ENCODE measurements at places on chromosomes 7 and 10.

GRCh38 chr10:22321156-22321923 lies 441 bp downstream of the BMI1 start:
- no peak for DNase-seq

DNA sequence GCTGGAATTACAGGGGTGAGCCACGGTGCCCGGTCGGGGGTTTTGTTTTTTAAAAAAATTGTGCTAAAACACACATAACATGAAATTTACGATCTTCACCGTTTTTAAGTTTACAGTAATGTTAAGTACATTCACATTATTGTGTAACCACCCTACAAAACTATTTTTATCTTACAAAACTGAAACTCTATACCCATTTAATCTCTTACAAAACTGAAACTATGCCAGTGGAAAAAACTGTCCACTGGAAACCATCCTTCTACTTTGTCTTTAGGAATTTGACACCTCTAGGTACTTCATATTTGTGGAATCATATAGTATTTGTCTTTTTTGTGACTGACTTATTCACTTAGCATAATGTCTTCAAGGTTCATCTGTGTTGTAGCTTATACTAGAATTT lies 1.0 kb upstream of the PSMC2 start:
- DNase-seq: no peak

GRCh38 chr7:38736138-38736537 lies 105.0 kb upstream of the AMPH start:
- no peak for DNase-seq

GRCh38 chr10:8221451-8221850 lies 167.0 kb downstream of the GATA3 start:
- no peak for DNase-seq

DNA sequence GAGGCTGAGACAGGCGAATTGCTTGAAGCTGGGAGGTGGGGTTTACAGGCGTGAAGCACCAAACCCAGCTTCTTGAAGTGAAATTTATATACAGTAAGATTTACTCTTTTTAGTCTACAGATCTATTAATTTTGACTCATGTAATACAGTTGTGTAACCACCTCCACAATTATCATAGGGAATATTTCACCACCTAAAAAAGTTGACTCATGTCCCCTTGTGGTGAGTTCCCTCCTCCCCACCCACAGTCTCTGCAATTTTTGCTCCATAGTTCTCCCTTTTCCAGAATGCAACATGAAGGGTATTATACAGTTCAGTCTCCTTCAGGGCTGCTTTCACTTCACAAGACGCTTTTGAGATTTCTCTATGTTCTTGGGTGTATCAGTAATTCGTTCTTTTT lies 156.8 kb downstream of the FAM107B start:
- no peak for DNase-seq

GRCh38 chr7:157771-158625 lies 34.4 kb upstream of the FAM20C start:
- DNase-seq: no peak

DNA sequence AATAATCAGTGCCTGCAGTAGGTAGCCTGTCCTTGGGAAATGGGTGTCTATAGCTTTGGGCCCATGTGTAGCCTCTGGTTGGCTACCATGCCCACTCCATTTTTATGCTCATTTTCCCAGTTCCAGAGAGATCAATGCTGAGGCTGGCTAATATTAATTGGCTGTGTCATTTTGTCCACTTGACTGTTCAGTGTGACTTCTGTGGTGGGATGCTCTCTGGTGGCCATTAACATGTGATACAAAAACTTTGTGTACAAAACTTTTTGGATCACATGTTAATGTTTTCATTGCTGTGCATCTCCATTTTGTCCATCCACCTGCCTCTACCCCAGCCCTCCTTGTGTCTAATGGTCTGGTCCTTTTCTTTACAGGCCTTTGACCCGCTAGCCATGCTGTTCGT lies 22.7 kb downstream of the VIM start:
- DNase-seq: no peak

DNA sequence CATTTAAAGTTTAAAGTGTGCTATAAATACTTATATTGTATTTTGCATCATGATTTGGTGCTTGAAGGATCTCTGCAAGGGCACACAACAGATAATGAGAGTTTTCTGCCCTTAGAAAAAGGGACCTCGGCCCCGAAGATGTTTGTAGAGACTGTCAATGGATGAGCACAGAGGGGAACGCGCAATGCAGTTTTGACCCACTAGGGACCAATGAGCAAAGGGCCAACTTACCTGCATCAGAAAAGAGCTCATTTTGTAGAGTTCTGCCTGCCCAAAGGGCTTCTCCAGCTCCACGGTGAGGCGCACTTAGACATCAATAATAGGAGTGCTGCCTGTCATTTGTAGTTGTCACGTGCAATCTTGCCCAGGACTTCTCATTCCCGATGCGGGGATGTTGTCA lies 91.1 kb downstream of the BUB3 start:
- DNase-seq: no peak

DNA sequence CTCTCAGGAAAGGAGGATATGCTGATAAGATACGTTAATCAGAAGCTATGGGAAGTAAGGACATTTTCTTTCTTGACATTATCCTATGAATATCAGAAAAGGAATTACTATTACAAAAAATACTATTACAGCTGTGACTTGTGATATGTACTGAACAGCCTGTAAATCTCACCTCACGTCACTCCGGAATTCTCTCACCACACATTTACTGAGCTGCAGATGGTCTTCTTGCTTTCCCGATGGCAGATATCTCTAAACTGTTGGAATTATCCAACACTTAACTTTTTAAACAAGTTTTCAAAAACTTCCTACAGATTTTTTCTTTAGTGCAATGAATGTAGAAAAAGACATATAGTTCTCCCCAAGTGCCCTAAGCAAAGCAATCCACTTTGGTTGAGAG lies 313.4 kb downstream of the GPR37 start:
- DNase-seq: no peak

GRCh38 chr7:151247611-151248345 lies 716 bp downstream of the SMARCD3 start:
- DNase-seq: no peak

- no peak for DNase-seq
Observed at GRCh38 chr10:116952729-116953128, 52.3 kb downstream of the SHTN1 start.

DNA sequence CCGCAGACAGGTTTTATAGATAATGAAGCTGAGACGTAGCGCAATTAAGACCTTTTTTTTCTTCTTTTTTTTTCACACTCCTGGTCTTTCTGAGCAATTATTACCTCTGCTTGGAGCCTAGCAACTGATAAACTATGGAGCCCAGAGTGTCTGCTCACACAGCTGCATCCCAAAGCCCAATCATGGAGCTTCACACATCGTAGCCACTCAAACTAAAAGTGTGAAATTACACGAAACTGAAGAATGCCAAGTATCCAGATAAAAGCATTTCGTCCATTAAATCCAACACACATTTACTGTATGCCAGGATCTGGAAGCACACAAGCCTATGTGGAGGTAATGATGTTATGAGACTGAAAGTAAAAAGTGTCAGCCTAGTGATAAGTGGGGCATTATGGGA lies 97.6 kb downstream of the NRP1 start:
- DNase-seq: no peak

DNA sequence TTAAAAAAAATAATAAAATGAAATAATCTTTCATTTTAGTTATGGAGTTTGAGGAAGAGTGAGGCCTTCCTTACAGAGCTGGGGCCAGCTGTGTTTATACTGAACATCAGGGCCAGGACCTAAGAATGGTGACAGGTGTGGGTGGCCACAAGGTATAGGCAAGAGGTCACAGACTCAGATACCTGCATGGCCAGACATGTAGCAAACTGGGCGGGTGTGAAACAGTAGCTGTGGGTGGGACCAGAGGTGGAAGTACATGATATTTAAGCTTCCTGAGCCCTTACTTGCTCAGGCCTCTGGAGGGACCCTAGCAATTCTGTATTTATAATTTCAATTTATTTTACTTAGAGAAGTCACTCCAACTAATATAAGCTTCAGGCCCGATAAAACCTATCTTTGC lies 27.7 kb upstream of the CAMK1D start:
- DNase-seq: no peak

- DNase-seq: no peak
Observed at GRCh38 chr7:150405584-150406311, 26.6 kb downstream of the ZNF775 start.

- no peak for DNase-seq
Observed at GRCh38 chr10:71486484-71487114, 89.9 kb downstream of the CDH23 start.

GRCh38 chr10:96890172-96890513 lies 58.0 kb downstream of the LCOR start:
- no peak for DNase-seq

GRCh38 chr10:118311505-118311904 lies 30.6 kb downstream of the FAM204A start:
- no peak for DNase-seq

DNA sequence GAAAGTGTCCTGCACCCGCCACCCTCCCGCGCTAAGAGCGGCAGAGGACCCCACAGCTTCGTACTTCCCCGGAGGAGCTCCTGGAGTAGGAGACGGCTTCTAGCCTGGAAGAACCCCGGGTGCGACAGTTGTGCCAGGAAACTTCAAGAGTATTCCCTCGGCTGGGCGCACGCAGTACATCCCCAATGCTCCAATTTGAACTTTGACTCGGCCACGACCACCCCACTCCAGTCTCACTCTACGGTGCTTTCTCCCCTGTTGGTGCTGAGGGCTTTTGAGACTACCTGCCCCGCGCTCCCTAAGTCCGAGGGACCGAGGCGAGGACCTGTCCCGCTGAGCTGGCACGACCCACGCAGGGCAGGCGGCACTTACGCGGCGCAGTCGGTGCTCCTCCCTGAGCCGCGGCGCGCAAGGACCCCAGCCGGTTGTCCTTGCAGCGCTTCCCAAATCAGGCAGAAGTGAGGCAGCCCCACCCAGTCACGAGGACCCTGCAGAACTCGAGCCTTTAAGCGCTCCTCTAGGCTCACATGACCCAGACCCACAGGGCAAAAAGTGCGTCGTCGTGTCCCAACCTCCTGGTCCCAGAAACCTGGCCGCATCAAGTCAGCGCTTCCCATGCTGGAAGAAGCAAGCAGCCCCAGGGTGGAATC lies at the start of gene CPVL:
Gene CPVL (minus strand): TSS at position 481 of the 650 bp plus-strand sequence. CDS start 25,476 bp downstream, outside the sequence.
- DNase-seq: no peak

GRCh38 chr10:124668517-124669051 lies 75.6 kb downstream of the FAM53B start:
- DNase-seq: no peak

GRCh38 chr7:47652591-47652990 lies 70.7 kb upstream of the TNS3 start:
- DNase-seq: no peak

- no peak for DNase-seq
Observed at GRCh38 chr10:33120700-33121099, 162.7 kb upstream of the ITGB1 start.

- no peak for DNase-seq
Observed at GRCh38 chr7:152886579-152887117, 127.1 kb downstream of the ACTR3B start.

DNA sequence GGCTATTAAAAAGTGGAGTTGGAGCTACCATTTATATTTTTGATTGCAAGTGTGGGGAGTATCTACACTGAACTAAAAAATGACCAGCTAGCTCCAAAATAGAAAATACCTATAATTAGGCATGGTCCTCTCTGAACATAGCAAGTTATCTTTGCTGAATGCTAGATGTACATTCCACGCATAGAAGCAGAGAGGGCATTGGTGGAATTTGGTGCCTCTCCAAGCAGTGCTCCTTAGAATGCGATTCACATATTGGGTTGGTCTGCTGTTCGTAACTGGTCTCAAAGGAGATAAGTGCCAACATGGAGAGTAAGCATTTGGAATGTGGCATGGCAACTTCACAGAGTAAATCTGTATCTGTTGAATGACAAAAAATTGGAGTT lies 196.2 kb downstream of the PTN start:
- DNase-seq: no peak

- DNase-seq: no peak
Observed at GRCh38 chr7:786472-787255, 45.6 kb upstream of the SUN1 start.

GRCh38 chr10:124225029-124225466 lies 131.7 kb upstream of the CHST15 start:
- DNase-seq: no peak

- DNase-seq: no peak
Observed at GRCh38 chr10:796233-796632, 106.8 kb upstream of the DIP2C start.

DNA sequence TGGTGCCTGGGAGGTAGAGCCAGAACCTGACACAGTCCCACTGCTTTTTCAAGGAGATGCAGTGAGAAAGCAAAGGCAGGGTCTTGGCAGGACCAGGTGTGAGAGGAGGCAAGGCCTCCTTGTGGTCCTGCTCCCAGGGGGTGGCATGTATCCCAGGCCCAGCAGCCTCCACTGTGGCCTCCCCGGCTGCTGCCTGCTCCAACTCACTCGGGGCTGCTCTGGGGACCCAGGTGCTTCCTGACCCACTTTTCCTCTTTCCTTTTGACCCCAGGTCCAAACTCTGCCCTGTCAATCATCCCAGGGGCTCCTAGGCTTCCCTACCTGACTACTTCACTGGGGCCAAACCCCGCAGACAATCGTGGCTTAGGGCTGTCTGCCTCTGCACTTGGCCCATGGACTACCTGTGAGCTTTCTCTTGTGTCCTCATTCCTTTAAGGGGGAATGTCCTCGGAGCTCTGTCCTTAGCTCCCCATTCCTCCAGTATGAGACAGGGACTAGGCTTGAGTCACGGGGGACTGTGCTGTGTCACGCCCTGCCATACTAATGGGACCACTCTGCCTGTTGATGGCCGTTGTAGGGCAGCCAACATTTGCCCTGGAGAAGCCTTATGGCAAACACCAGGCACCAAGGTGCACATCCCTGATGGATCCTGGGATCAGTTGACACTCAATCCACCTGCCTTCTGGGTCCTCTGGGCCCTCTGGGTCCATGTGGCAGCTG lies 1.1 kb upstream of the AEBP1 start:
- no peak for DNase-seq

- DNase-seq: no peak
Observed at GRCh38 chr10:17386616-17387075, 67.7 kb downstream of the ST8SIA6 start.

DNA sequence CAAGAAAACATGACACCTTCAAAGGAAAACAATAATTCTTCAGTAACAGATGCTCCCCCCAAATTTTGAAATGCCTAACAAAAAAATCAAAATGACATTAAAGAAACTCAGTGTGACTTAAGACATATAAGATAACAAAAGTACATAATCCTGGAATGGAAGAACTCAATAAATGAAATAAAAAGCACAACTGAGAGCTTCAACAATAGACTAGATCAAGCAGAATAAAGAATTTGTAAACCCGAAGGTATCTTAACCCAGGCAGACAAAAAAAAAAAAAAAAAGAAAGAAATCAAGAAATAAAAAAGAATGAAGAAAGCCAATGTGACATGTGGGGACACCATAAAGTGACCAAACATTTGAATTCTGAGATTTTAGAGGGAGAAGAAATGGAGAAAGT lies 27.7 kb upstream of the LRRD1 start:
- no peak for DNase-seq

Data from cortex of kidney (tissue), 1 donor.